ENCODE measurements at places on chromosomes 12 and 14. TPM values are rescaled to one million over a fixed set of nuclear protein-coding genes. Genes with fewer than 3 reads are reported as not detected.

DNA sequence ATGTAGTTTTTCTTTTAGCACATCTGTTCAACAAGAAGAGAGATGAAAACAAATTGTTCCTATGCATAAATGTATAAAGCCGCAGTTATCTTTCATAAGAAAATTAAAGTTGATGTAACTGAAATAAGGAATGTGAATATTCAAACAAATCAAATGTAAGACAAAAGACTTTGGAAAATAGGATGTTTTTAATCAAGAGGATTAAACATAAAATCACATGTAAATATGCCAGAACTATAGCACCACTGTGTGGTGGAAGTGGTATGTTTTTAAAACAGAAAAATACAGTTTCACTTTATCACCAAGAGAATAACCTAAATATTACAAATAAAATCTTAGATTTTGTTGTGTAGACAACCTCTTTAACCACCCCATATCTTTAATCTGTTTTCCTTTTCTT, 40.4 kb downstream of the CAPS2 start:
- peak; percentile 39 for DNase-seq

DNA sequence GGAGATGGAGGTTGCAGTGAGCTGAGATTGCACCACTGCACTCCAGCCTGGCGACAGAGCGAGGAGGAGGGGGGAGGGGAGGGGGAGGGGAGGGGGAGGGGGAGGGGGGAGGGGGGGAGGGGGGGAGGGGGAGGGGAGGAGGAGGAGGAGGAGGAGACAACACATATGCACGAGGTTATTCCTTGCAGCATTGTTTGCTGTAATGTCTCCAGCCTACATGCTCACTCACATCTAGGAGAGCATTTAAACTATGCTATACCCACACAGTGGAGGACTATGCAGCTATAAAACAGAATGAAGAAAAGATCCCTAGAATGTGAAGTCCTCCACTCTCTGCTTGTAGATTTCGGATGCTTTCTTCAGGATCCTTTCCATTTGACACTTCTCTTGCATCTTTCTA, 3.5 kb upstream of the HIGD1C start:
- no peak for DNase-seq

DNA sequence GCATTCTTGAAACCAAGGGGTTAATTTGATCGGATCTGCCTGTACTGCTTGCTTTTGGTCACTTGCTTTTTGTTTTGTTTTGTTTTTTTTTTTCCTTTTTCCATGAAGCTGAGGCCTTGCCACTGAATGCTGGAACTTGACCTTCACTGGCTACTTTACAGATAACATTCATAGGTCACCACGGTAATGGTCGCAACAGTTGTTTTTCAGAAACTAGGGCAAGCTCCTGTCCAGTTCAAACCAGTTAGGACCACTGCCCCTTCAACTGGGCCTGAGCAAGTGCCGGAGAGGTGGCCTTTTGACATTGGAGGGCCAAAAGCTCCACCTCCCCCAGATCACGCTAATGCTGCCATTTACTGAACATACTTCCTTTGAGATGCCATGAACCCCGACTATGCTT, 147.6 kb downstream of the FOXN3 start:
- DNase-seq: no peak

DNA sequence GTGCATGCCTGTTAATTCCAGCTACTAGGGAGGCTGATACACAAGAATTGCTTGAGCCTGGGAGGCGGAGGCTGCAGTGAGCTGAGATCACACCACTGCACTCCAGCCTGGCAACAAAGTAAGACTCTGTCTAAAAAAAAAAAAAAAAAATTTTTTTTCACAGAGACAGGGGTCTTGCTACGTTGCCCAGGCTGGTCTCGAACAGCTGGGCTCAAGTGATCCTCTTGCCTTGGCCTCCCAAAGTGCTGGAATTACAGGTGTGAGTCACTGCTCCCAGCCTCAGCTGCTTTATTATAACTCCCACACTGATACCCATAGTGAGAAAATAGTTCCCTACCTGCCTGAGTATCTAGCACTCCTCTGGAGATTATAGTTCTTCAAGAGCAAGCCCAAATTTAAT, 11.2 kb downstream of the HAUS4 start:
- DNase-seq: no peak

- no peak for DNase-seq
These were observed 2.2 kb downstream of the FIGNL2 start for GRCh38 chr12:51846271-51846691.

Gene SLCO1B1
- not detected for total RNA-seq

Gene TNFRSF1A
- 159 TPM for total RNA-seq

Gene TMEM260
- total RNA-seq: 10.6 TPM

Gene YAF2
- 25.9 TPM for total RNA-seq

Gene OTOGL
- total RNA-seq: under 0.01 TPM
